ENCODE measurements at places on chromosomes 2 and 18.

- DNase-seq = no peak
Observed at GRCh38 chr2:97714084-97714949, 941 bp downstream of the ZAP70 start.

DNA sequence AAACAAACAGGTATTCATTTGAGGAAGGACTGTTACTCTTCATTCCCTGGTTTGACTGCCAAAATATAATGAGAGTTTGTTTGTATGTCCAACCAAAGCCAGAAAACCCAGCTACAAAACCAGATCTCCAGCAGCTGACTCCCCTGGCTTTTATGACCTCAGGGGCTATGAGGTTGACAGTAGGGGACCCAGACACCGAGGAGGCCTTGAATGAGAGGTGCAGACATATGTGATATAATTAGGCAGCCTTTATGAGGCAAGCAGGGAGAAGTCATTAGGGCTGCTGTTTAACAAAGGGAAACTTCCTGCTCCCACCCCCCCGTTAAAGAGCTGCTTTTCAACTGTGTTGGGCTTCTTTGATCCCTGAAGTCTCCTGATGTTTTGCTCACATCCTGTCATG lies 236.7 kb downstream of the SLC4A3 start:
- no peak for DNase-seq

GRCh38 chr18:67705748-67706147 lies 189.2 kb upstream of the DSEL start:
- no peak for DNase-seq

DNA sequence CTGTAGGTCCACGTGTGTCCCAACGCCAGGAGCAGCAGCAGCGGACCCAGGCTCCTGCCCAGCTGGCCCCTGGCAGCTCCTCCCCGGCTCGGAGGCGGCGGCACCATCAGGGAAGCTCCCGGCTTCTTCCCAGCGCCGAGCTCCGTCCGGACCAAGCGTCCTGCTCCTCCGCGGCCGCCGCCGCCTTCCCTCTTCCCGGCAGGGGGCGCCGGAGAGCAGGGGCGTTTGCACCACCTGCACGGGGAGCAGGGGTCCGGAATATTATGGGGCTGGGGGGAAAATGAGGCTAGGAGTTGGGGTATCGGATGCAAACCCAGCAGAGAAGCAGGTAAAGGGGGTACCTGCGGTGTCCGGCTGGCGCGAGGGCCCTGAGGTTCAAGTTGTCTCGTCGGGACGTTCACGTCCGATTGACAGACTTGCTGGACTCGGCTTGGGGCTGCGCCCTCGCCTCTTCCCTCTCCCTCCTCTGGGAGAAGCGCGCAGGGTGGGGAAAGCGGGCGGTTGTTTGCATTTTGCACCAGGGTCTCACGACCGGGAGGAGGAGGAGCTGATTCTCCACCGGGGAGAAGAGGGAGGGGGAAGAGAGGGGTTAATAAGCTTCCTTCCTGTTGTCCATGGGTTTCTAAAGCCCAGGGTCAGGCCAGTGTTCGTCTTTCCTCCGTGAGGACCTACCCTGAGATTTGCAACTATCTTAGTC lies at the start of gene CCBE1:
CCBE1 (minus strand) TSS at position 188 of the 697 bp plus-strand sequence.
- DNase-seq = no peak

GRCh38 chr2:25981596-25982272 lies 563 bp downstream of the KIF3C start:
- no peak for DNase-seq

DNA sequence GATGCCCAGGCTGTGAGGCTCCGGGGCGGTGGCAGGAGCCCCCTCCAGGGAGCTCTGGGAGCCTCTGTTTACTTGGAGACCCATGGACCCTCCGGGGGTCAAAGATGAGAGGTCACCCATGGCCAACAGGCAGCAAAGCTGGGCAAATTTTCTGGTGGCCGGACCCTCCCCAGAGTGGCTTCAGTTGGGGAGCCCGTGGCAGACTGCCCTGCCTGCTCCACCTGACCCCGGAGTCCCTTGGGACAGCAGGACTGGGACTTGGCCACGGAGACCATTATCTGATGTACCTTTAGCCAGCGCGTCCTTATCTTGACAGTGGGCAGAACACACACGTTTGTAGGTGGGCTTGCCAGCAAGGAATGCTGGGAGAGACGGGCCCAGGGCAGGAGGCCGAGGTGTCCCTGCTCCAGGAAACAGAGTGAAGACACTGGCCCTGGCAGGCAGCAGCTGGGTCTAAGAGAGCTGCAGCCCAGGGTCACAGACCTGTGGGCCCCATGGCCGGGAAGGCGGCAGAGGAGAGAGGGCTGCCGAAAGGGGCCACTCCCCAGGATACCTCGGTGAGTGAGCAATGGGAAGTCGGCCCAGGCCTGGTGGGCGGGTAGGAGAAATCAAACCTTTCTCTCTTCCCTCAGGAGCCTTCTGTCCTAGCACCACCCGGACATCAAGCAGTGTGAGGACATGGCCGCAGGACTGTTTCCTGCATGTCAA lies at the start of the genes ABCG5 and ABCG8:
ABCG5 (minus strand) TSS at position 280 of the 708 bp plus-strand sequence; CDS start at position 120, 160 bp downstream.
ABCG8 (plus strand) TSS at position 412 of the 708 bp plus-strand sequence; CDS start at position 495, 83 bp downstream.
- no peak for DNase-seq

- no peak for DNase-seq
Observed at GRCh38 chr2:189254268-189254883, 74.8 kb upstream of the COL5A2 start.

DNA sequence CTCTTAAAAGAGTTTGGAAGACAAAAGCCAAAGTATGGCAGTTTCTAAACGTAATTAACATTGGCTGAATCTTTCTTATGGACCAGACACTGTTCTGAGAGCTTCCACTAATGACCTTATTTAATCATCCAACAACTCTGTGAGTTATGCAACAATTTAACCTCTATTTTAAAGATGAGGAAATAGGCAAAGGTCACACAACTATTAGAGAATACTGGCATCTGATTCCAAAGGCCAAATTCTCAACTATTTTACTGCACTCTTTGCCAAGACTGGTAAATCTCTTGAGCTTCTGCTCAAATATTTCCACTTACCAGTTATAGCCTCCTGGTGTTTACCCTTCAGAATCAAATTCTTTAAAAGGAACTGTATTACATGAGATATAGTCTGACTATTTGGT lies 42.1 kb upstream of the ERMN start:
- no peak for DNase-seq

GRCh38 chr2:215914777-215915165 lies 98.6 kb downstream of the MREG start:
- DNase-seq = no peak

DNA sequence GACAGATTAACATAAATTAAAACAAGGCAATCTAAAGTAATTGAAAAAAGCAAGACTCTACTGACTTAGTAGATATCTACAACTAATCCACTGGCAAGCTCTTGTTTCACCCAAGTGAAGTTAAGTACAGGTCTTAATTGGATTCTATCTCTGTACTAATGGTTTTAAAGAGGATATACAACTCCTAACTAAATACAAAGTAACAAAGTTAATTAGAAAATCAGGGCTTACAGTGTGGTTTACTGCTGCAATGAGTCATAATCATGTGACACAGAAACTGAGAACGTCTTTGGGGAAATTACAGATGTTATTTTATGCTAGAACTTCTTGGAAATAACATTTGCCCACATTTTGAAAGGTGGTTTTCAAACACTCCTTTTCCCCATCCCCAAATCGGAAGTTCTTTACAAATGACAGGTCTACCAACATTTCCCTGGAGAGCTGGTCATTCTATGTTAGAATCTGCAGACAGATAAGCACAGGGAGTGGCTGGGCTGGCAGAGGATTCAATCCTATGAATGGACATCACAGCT lies 245.3 kb downstream of the STK39 start:
- no peak for DNase-seq

DNA sequence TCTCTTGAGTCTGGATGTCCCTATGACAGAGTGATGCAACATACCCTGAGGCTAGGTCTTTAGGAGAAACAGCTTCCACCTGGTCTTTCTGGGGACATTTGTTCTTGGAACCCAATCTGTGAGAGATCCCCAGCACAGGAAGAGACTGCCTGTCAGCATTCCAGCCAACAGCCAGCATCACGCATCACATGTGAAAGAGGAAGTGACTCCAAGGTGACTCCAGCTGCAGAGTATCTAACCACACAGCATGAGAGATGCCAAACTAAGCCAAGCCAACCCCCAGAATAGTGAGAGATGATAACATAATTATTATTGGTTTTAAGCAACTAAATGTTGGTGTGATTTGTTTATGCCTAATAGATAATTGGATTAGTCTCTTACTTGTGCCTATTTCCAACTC lies 35.7 kb downstream of the C18orf63 start:
- no peak for DNase-seq

GRCh38 chr2:170122883-170123547 lies 54.9 kb upstream of the MYO3B start:
- DNase-seq = no peak

GRCh38 chr18:9835825-9836224 lies 49.9 kb upstream of the TXNDC2 start:
- DNase-seq = no peak

DNA sequence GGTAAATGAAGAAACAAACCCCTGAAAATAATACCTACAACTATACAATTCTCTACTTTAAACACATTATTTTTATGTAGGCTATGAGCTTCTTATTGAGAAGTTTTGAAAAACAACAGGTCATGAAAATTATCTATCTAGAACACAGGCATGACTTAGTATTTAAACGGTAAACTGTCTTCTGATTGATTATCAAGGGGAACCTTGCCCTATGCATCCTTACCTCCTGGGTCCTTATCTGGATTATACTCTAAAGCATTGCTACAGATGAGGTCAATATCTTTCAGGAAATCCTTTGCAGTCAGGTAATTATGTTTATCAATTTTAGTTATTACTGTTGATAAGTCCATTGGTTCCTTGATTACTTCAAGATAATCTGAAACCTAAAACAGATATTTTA lies 144.3 kb downstream of the ATAD2B start:
- DNase-seq = no peak

GRCh38 chr2:14558335-14558919 lies 74.1 kb upstream of the LRATD1 start:
- DNase-seq = no peak

GRCh38 chr18:45793264-45793965 lies 32.1 kb upstream of the SIGLEC15 start:
- DNase-seq = no peak

DNA sequence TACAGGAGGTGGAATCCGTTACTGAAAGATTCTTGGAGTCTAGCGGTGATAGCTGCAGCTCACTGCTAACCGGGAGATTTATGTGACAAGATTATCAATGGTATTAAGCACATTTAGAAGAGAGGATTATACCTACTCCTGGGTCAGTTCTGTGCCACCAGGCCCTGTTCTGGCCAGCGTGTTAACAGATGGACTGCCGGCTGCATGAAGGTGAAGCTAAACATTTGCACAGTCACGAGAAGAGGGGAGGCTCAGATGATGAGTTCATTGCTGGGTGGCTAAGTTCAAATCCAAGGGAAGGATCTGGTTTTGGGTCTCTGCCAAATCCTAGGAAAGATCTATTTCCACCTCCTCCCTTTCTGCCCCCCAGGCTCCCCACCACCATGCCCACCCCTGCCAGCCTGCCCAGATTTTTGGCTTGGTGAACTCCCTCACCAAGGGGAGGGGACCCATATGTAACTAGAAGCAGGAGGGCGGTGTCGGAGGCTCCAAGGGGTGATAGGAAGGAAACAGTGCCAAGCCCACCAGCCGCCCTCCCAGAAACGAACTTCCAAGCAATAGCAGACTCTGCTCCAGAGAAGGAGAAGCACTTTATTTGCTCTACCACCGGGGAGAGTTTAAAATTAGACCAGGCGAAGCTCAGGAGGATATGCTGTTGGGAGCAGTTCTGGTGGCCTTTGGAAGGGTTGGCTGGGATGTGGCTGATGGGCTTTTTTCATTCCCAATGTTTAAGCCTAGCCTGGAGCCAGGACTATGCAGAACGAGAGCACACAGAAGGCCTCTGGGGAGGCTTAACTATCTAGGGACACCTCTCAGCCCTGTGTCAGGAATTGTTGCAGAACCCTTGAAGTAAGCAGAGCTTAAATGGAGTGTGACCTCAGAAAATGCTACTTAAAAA lies 200.5 kb downstream of the KLHL29 start:
- no peak for DNase-seq

GRCh38 chr2:233079953-233080835 lies 20.1 kb downstream of the INPP5D start:
- no peak for DNase-seq

DNA sequence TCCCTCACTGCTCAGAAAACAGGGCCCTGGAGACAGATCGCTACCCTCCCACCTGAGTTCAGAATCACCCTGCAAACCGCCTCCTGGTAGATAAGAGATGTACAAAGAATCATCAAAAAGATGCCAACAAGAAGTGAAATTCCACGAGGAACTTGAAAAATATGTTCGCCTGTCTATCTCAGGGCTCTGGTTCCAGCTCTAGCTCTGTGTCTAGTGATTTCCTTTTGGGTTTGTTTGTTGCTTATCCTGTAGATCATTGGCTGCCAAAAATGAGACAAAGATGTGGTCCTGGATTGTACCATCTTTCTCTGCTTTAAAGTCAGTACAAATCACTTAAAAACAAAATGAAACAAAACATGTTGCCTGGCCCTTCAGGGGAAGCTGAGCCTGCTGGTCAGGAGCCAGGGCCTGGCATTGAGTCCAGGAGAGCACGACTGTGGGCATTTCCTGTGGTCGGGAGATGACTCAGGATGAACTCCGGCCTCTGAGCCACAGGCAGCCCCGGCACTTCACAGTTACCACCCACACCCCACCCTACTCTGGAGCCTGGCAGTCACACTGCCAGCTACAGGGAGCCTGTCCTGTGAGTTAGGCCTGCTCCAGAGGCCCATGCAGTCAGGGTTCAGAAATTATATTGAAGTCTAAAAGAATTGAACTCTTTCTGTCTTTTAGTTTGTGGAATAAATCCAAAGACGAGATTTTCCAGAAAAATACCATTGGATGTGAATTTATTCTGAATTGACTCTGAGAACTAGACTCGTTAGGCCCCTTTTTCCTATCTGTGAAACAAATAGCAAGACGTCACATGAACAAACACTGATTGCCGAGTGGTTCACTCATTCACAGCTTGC lies 8.0 kb upstream of the ITGB6 start:
- no peak for DNase-seq

- no peak for DNase-seq
Observed at GRCh38 chr2:103743195-103743594, 981.4 kb downstream of the TMEM182 start.

DNA sequence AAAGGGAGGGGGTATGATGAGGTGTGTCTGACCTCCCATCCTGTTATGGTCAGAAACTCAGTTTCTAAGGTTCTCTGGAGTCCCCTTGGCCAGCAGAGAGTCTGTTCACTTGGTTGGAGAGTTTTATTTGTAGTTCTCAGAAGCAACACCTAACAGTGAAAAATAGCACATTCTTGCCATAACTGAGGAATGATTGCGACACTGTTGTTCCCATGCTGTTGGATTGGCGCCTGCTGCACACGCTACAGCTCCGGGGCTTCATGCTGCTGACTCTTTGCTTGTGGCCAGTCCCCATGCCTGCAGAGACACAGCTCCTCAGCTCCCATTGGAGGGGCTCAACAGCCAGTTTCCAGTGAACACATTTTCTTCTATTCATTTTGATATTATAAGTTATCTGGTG lies 42.1 kb downstream of the TPGS2 start:
- no peak for DNase-seq

GRCh38 chr18:62339106-62339988 lies 14.2 kb downstream of the TNFRSF11A start:
- DNase-seq = no peak

Measured in left renal pelvis (tissue), 4 donors.